ENCODE measurements at places on chromosomes 12 and 14.

DNA sequence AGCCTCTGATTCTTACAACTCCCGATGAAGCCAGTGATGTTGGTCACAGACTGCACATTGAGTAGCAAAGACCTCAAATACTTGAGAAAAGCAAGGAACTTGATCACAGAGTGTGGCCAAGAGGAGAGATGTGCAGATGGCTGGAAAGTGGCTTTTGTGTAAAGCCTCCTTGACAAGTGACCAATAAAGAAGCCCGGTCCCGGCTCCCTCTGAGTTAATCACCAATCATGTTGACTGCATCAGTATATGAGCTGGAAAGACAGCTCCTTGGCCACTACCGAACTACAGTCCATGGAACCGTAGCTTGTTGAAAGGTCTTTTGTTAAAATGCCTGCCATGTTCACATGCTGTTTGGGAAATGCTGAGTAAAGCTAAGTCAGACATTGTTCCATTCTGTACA lies 23.7 kb upstream of the SERPINA6 start:
- H3K4me1 ChIP-seq = no peaks in the 10 kb centered on the region
- no peak overlapping the region for H3K4me3 ChIP-seq
- no peaks in the 10 kb centered on the region for H3K36me3 ChIP-seq
- H3K27me3 ChIP-seq = no peaks in the 10 kb centered on the region
- H3K27ac ChIP-seq = no peak overlapping the region

DNA sequence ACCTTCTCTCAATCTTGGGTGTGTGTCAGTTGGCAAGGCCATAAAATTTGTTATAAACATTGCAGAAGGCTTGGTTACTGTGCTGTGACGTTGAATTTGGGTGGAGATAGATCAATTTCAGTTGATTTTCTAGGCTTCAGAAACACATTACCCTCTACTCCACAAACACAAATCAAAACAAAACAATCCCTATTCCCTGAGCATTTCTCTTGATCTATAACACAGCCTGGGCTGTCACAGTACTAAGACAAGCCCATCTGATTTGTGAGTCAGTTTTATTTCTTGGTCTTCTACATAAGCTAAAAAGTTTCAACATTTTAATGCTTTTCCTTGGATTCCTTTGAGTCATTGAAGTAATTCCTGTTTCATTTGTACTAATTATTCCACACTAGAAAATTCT lies 79.8 kb downstream of the PTPN11 start:
- DNase-seq = no peak
- H3K4me3 ChIP-seq = no peak overlapping the region
- no peaks in the 10 kb centered on the region for H3K4me1 ChIP-seq
- H3K27me3 ChIP-seq = no peaks in the 10 kb centered on the region

GRCh38 chr12:131963381-131963780 lies 13.6 kb downstream of the EP400 start:
- no peaks in the 10 kb centered on the region for H3K27me3 ChIP-seq
- H3K27ac ChIP-seq = no peak overlapping the region
- no peaks in the 10 kb centered on the region for H3K4me1 ChIP-seq

- no peaks in the 10 kb centered on the region for H3K36me3 ChIP-seq
- H3K27me3 ChIP-seq = no peaks in the 10 kb centered on the region
- peaks cover 3% of the 10 kb centered on the region for H3K4me1 ChIP-seq
- no peak overlapping the region for H3K27ac ChIP-seq
- no peak overlapping the region for H3K4me3 ChIP-seq
Observed at GRCh38 chr12:121934309-121934664, 15.9 kb downstream of the CFAP251 start.

DNA sequence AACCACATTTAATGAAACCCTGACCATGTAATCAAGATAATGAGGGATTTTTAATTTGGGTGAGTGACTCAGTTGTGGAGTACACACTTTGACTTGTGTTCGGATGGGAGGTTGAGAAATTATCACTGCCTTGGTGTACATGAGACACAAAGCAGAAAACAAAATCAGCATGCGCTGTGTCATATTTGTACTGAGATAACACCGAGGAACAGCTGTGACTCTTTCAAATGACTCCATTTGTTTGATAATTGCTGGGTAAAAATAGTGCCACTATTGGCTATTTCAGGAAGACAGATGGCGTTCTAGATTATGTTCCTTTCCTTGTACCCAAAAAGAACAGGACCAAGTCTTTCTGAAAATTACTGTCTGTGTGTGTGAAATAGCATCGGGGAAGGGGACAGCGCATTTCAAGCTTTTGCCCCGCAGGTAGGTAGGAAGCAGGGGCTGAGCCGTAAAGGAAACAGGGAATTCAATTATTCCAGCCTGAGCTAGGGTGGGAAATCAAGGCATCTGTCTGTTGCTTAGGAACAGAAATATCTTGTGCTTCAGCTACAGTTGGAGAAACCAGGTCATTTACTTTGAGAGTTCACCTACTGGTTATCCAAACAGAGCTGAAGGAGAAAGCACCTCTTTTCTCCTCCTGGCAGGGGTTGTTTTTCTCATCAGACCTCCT lies 114.3 kb downstream of the SNAPC1 start:
- H3K4me1 ChIP-seq = no peaks in the 10 kb centered on the region
- H3K27ac ChIP-seq = no peak overlapping the region
- H3K36me3 ChIP-seq = no peaks in the 10 kb centered on the region
- no peak overlapping the region for H3K4me3 ChIP-seq
- no peak for DNase-seq
- H3K27me3 ChIP-seq = no peaks in the 10 kb centered on the region

GRCh38 chr12:114799574-114800487 lies 115.9 kb upstream of the TBX3 start:
- H3K4me3 ChIP-seq = no peak overlapping the region
- no peaks in the 10 kb centered on the region for H3K36me3 ChIP-seq
- no peak for DNase-seq
- H3K27ac ChIP-seq = no peak overlapping the region

GRCh38 chr14:76480426-76480825 lies 104.5 kb downstream of the ESRRB start:
- no peaks in the 10 kb centered on the region for H3K36me3 ChIP-seq
- no peak overlapping the region for H3K27ac ChIP-seq
- no peaks in the 10 kb centered on the region for H3K4me1 ChIP-seq
- H3K27me3 ChIP-seq = no peaks in the 10 kb centered on the region
- no peak for DNase-seq

GRCh38 chr14:100633406-100633805 lies 46.2 kb upstream of the BEGAIN start:
- no peak for DNase-seq
- H3K36me3 ChIP-seq = no peaks in the 10 kb centered on the region
- no peaks in the 10 kb centered on the region for H3K27me3 ChIP-seq

- no peak overlapping the region for H3K4me3 ChIP-seq
- H3K27me3 ChIP-seq = no peaks in the 10 kb centered on the region
- H3K4me1 ChIP-seq = peaks cover 22% of the 10 kb centered on the region
- H3K27ac ChIP-seq = no peak overlapping the region
- DNase-seq = no peak
Observed at GRCh38 chr12:52686756-52687487, 6.7 kb upstream of the KRT1 start.

GRCh38 chr14:101571004-101571403 lies 9.7 kb downstream of the DIO3 start:
- H3K27me3 ChIP-seq = peaks cover 7% of the 10 kb centered on the region
- no peaks in the 10 kb centered on the region for H3K4me1 ChIP-seq
- no peaks in the 10 kb centered on the region for H3K36me3 ChIP-seq
- no peak overlapping the region for H3K27ac ChIP-seq
- H3K4me3 ChIP-seq = no peak overlapping the region
- no peak for DNase-seq

GRCh38 chr12:41466802-41467201 lies 278.7 kb downstream of the PDZRN4 start:
- peaks cover 6% of the 10 kb centered on the region for H3K4me1 ChIP-seq
- H3K27me3 ChIP-seq = no peaks in the 10 kb centered on the region
- no peak for DNase-seq
- no peak overlapping the region for H3K27ac ChIP-seq
- no peak overlapping the region for H3K4me3 ChIP-seq
- no peaks in the 10 kb centered on the region for H3K36me3 ChIP-seq

- no peak overlapping the region for H3K4me3 ChIP-seq
- H3K27ac ChIP-seq = no peak overlapping the region
- no peaks in the 10 kb centered on the region for H3K36me3 ChIP-seq
- DNase-seq = peak; percentile 49
Observed at GRCh38 chr12:18998343-18999261, 130.9 kb upstream of the PLEKHA5 start.

- H3K4me3 ChIP-seq = no peak overlapping the region
- peaks cover 3% of the 10 kb centered on the region for H3K4me1 ChIP-seq
- DNase-seq = no peak
Observed at GRCh38 chr14:76256545-76256944, 104.8 kb downstream of the GPATCH2L start.

- no peaks in the 10 kb centered on the region for H3K27me3 ChIP-seq
- DNase-seq = peak; percentile 27
Observed at GRCh38 chr12:14314801-14315200, 50.7 kb upstream of the ATF7IP start.

DNA sequence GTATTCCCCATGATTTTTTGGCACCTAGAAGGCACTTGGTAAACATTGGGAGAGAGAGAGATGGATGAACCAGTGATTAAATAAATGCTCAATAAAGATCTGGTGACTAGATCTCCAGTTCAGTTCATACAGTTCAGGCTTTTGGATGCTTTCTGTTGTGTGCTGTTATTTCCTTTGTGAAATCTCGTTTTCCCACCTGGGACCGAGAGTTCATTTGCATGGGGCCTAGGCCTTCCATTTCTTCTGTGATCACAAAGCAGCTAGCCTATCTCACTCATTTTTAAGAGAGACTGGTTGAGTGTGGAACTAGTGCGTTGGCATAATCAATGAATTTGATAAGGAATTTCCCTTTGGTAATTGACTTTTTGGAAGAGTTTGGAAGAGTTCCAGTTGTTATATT lies 104.0 kb downstream of the VRK1 start:
- no peak for DNase-seq
- H3K27ac ChIP-seq = no peak overlapping the region
- no peaks in the 10 kb centered on the region for H3K36me3 ChIP-seq
- H3K27me3 ChIP-seq = no peaks in the 10 kb centered on the region

DNA sequence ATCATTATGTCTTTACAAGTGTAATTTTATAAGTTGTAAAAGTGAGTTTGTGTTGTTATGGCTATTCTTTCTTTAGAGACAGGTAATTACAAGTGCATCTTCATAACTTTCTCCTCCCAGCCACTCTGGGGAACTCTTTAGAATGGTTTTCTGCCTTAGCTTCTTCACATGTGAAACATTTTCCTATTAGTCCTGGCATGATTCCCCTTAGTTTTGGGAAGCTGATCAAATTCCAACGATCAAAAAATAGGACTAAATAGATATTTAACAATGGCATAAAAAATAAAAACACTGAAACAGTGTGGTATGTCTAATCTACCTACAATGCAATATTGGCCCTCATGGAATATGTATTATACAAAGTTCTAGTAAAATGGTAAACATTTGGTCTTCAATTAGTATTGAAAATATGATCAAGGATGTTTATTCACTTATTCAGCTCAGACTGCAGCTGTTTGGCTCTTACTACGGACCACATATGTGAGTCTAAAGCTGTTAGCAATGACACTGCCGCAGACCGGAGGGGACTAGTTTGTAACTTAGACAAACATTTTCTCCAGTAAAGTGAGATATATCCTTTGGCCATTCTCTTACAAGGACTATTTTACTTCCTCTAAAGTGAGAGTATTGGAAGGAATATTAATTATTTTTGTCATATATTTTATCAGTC lies 890.8 kb upstream of the USP15 start:
- H3K36me3 ChIP-seq = no peaks in the 10 kb centered on the region
- no peaks in the 10 kb centered on the region for H3K27me3 ChIP-seq
- no peak for DNase-seq
- H3K4me1 ChIP-seq = no peaks in the 10 kb centered on the region
- H3K27ac ChIP-seq = no peak overlapping the region

- no peak overlapping the region for H3K4me3 ChIP-seq
- H3K27me3 ChIP-seq = no peaks in the 10 kb centered on the region
- no peak overlapping the region for H3K27ac ChIP-seq
- no peaks in the 10 kb centered on the region for H3K4me1 ChIP-seq
Observed at GRCh38 chr12:128644664-128645296, 179.0 kb downstream of the SLC15A4 start.

DNA sequence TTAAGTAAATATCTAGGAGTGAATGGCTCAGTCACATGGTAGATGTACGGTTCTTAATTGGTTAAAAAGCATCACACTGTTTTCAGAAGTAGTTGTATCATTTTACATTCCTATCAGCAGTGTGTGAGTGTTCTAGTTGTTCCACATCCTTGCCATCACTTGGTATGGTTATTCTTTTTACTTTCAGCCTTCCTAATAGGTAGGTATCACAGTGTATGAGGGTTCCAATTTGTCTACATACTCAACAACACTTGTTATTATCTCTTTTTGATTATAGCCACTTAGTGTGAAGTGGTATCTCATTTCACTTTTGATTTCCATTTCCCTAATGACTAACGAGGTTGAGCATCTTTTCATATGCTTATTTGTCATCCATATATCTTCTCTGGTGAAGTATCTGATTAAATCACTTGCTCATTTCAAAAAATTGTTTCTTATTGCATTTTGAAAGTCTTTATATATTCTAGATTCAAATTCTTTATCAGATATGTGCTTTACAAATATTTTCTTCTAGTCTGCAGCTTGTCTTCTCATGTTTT lies 3.5 kb upstream of the SPRYD3 start:
- no peak overlapping the region for H3K4me3 ChIP-seq
- no peak for DNase-seq
- no peaks in the 10 kb centered on the region for H3K27me3 ChIP-seq
- H3K27ac ChIP-seq = no peak overlapping the region
- peaks cover 16% of the 10 kb centered on the region for H3K4me1 ChIP-seq
- H3K36me3 ChIP-seq = no peaks in the 10 kb centered on the region

- H3K4me3 ChIP-seq = no peak overlapping the region
- no peak overlapping the region for H3K27ac ChIP-seq
- no peaks in the 10 kb centered on the region for H3K36me3 ChIP-seq
Observed at GRCh38 chr12:95805864-95806671, 15.5 kb upstream of the NTN4 start.

DNA sequence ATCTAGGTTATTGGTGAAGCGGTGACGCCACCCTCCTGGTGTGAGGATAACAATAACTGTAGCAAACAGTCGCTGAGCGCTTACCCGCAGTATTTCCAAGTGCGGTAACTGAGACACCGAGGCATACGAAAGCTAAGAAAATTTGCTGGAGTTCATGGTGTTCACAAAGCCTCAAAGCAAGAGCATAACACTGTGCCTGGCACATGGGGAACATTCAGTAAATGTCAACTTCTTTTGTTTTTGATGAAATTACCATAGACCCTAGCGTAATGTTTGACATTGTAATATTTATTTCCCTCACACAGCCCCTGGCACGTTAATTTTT lies 767 bp downstream of the YEATS4 start:
- no peaks in the 10 kb centered on the region for H3K27me3 ChIP-seq
- DNase-seq = no peak
- peak overlapping the region; percentile 86 for H3K27ac ChIP-seq
- peaks cover 1% of the 10 kb centered on the region for H3K4me1 ChIP-seq
- H3K4me3 ChIP-seq = peak overlapping the region; percentile 95

GRCh38 chr12:14930299-14930698 lies 8.0 kb downstream of the ERP27 start:
- no peaks in the 10 kb centered on the region for H3K4me1 ChIP-seq
- no peak overlapping the region for H3K27ac ChIP-seq
- DNase-seq = no peak
- peaks cover 2% of the 10 kb centered on the region for H3K36me3 ChIP-seq
- no peaks in the 10 kb centered on the region for H3K27me3 ChIP-seq
- no peak overlapping the region for H3K4me3 ChIP-seq

Data from common myeloid progenitor, CD34-positive (primary cell).